ENCODE measurements at places on chromosomes 13 and 19. TPM values are rescaled to one million over a fixed set of nuclear protein-coding genes. Genes with fewer than 3 reads are reported as not detected.

DNA sequence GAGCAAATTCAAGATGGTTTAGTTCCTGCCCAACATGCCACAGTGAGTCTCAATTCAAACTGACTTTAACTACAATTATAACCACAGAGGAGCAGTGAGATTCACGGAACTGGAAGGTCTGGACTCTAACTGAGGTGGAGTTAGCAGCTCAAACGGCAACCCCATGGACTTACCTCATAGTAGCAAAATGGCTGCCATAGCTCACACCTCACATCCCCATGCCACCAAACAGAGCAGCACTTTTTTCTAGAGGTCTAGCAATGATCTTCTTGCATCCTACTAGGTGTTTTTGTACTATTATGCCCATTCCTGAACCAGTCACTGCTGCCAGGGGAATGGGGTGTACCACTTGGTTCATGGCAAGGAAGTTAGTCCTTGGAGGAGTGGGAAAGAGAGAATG lies 87.7 kb downstream of the ZNF536 start:
- DNase-seq: no peak

- no peak for DNase-seq
Measured at GRCh38 chr13:27644302-27644701, 22.6 kb downstream of the POLR1D start.

DNA sequence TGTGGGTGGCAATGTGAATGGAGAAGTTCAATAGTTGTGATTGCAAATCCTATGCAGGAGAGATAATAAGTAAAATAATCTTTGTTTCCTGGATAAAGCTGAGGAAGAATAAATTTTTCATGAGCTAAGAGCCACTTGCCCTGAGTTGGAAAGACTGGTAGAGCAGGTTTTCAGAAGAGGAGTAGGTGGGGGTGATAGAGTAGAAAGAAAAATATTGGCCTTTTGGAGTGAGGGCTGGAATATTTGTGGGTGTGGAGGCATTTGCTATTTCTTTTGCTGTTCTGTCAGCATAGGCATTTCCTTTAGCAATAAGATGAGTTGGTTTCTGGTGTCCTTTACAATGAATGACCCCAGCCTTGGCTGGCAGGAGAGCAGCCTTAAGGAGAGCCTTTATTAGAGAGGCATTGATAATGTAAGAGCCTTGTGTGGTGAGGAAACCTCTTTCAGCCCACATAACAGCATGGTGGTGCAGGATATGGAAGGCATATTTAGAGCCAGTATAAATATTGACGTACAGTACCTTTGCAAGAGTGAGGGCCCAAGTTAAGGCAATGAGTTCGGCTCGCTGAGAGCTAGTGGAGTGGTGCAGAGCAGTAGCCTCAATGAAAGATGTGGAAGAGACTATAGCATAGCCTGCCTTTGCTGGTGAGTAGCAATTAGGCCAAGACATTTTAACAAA lies 11.6 kb upstream of the ZNF431 start:
- DNase-seq: no peak

DNA sequence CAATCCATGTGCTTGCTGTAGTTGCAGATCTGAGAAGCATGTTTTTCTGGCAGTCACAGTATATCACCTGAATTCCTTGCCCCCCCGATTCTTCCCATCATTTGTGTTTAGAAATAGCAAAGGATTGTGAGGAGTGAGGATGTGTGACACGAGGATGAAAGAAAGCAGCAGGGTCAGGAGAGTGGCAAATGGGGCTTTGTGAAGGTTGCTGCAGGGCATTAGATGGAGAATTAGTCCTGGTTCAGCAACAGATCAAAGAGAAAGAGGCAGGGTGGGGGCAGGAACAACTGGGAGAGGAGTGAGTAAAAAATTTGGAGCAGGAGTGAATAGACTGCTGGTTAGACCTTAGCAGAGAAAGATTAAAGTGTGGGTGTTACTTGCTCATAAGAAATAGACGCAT lies 47.7 kb upstream of the TNFSF11 start:
- DNase-seq: no peak

DNA sequence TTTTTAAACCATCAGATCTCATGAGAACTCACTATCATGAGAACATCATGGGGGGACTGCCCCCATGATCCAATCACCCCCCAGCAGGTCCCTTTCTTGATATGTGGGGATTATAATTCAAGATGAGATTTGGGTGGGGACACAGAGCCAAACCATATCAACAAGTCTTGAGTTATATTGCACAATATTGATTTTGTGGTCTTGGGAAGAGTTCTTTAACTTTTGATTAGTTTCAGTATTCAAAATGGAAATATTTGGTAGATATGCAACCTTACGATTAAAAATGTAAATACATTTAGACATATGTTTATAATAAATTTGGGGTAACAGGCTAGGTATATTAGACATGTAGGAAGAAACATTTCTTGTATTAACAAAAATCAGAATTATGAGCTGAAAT lies 188.2 kb downstream of the GPC5 start:
- no peak for DNase-seq

GRCh38 chr13:55554741-55555140 lies 1586.0 kb upstream of the PRR20A start:
- DNase-seq: no peak

- DNase-seq: no peak
Measured at GRCh38 chr13:61350341-61350740, 65.3 kb downstream of the PCDH20 start.

DNA sequence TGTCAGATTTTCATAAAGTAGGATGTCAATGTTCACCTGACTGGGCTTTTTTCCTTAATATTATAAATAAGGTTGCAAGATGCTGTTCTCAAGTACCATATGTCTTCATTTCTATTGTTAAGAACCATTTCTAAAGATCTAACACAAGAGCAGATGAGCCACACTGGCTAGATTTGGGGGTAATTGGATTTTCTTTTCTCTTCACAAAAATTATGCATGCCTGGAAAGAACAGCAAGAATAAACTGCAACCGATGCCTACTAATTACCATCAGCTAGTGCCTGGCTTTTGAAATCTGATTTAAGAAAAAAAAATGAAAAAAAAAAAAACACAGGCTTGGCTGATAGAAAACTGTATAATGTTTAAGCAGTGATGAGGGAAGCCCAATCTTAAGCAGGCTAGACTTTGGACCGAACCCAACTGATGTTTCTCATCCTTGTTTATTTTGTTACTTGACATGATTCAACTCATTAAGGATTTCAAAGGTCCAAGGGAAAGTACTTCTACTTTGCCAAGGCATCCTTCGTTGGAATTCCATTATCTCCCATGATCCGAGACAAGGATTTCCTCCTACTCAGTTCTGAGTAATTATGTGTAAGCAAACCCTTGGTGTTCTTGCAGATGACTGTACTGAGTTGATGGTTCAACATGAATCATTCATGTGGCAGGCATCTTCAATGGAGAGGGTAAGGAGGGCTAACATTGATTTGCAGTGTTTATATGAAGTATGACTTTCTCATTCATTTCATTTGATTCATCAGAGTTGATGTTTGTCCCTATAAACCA lies 300.5 kb downstream of the SPRY2 start:
- no peak for DNase-seq

- DNase-seq: no peak
Measured at GRCh38 chr13:113099142-113099541, 6.4 kb upstream of the F7 start.

DNA sequence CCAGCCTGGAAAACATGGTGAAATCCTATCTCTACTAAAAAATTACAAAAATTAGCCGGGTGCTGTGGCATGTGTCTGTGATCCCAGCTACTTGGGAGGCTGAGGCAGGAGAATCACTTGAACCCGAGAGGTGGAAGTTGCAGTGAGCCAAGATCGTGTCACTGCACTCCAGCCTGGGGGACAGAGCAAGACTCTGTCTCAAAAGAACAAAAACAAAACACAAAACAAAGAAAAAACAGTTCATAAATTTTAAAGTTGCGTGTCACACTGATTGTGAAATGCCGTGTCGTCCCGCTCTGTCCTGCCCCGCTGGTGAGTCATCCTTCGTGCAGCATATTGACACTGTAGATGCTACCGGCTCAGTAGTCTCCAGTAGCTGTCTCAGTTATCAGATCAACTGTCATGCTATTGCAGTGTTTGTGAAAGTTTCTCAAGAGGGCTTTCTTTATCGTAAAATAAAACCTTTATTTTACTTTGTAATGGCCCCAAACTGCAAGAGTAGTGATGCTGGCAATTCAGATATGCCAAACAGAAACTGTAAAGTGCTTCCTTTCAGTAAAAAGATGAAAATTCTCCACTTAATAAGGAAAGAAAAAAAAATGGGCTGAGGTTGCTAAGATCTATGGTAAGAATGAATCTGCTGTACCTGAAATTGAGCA lies 36.4 kb upstream of the IGFL1 start:
- DNase-seq: no peak

DNA sequence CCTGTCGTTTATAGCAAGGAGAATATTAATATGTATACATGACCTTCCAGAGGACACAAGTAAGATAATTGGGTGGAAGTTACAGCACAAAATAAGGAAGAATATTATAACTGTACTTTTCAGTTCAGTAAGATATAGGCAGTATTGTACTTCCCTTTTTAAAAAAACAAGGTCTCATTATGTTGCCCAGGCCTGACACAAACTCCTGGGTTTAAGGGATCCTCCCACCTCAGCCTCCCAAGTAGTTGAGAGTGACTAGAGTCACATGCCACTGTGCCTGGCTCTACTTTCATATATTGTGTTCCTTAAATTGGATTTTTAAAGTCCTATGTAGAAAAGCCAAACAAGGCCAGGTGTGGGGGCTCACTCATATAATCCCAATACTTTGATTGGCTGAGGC lies 19.5 kb upstream of the MAB21L1 start:
- DNase-seq: no peak

GRCh38 chr19:44156475-44156874 lies 8.4 kb upstream of the ZNF226 start:
- no peak for DNase-seq

GRCh38 chr19:49437231-49437630 lies 4.1 kb downstream of the SLC17A7 start:
- no peak for DNase-seq

DNA sequence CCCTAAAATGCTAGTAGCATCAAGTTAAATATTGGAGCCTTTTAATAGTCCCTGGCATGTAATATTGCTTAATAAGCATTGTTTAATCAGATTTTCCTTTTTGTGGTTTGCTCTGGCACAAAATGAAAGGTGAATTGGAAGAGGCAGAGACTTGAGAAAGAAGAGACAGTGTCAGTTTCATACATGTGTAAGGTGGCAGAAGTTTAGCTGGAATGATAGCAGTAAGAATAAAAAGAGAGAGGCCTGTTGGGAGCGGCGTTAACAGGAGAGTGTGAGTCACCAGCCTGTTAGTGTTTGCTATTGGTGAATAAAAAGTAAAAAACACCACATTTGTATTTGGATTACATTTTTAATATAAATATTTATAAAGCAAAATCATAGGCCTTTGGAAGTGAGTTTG lies 145.3 kb downstream of the PDS5B start:
- no peak for DNase-seq

- no peak for DNase-seq
Measured at GRCh38 chr19:19306191-19306590, 14.1 kb downstream of the SUGP1 start.

GRCh38 chr13:95607366-95607765 lies 37.1 kb downstream of the DZIP1 start:
- DNase-seq: no peak

- no peak for DNase-seq
Measured at GRCh38 chr19:7533281-7533885, 2.1 kb upstream of the PNPLA6 start.

The SOX1 gene
- total RNA-seq: not detected

The GPR12 gene
- not detected for total RNA-seq

The KLK13 gene
- not detected for total RNA-seq

The SYCN gene
- not detected for total RNA-seq

The ZNF506 gene
- total RNA-seq: 25.1 TPM

The ZNF723 gene
- not detected for total RNA-seq

The KLK6 gene
- not detected for total RNA-seq

The COL4A1 gene
- total RNA-seq: not detected

The ZBTB7A gene
- total RNA-seq: 59.1 TPM

The CCL25 gene
- 10.0 TPM for total RNA-seq

The ZNF541 gene
- 0.10 TPM for total RNA-seq
